ENCODE measurements at places on chromosomes 2 and 18.

DNA sequence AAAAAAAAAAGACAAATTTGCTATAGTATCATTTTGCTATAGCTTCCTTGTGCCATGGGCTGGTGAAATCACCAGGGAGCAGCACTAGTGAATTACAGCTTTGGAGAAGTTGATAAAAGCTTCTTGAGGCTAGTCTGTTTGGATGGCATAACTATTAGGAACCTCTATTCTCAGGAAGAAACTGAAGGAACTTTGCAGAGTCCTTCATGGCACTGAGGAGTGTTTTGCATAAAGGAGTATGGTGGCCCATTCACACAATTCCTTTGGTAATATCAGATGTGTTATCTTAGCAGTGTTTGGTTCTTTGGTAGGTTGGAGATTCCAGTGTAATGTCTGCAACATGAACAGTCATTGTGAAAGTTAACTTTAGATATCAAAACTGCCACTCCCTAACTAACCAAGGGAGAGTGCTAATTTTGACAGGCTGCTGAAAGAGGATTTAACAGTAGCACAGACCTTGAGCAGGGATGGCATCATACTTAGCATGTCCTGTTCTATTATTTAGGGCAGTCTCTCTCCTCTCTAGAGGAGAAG is 76.6 kb upstream of the ZFP36L2 start:
- no peak for DNase-seq

DNA sequence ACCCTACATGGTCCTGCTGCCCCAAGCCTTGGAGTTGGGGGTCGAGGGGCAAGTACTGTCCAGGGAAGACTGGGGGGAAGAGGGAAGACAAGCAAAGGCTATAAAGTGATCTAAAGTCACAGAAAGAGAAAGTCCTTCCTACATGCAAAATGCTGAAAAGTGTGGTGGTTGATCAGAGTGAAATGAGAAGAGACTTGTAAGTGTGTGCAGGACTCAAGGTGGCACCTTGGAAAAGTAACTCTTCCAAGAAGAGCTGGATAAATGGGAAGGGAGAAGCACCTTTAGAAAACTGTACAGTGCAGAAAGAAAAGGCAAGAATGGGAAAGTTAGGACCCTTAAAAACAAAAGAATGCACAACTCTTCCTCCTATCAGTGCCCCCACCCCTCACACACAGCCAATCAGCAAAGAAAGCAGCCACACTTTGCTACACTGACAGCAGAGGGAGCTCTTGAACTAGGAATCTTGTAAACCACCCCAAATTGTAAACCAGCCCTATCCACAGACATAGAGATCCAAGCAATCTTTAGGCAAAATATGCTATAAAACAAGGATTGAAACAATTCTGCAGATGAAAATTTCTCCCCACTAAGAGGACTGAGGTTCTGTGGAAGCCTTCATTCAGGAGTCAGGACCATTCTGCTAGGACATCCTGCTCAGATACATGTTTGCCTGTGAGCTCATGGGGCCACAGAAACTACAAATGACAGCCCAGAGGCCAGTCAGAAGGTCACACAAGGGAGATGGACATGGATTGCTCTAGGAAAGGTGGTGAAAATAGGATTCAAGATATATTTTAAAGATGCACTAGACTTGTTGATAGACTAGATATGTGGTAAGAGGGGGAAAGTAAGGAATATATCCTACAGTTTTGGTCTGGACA is 146.4 kb downstream of the FTCDNL1 start:
- peak; percentile 19 for DNase-seq

- peak; percentile 85 for DNase-seq
Observed at GRCh38 chr2:25521665-25522387, 151.6 kb downstream of the DTNB start.

- no peak for DNase-seq
Observed at GRCh38 chr2:25164561-25164960, 3.8 kb downstream of the POMC start.

- DNase-seq: no peak
Observed at GRCh38 chr2:68870215-68870614, 982 bp downstream of the BMP10 start.

Data from eye (tissue), 1 donor.